Activated CD4-positive, alpha-beta T cell treated with anti-CD3 and anti-CD28 coated beads, Interleukin-2, amount 50 U/mL, for 16 hours (primary cell): ENCODE measurements at places on chromosomes 16 and 17.
A peak's percentile ranks its signal among the peaks of the same experiment; 100 is the strongest.

- no peak for DNase-seq
These were observed 20.9 kb downstream of the SF3B3 start for GRCh38 chr16:70544548-70544947.

DNA sequence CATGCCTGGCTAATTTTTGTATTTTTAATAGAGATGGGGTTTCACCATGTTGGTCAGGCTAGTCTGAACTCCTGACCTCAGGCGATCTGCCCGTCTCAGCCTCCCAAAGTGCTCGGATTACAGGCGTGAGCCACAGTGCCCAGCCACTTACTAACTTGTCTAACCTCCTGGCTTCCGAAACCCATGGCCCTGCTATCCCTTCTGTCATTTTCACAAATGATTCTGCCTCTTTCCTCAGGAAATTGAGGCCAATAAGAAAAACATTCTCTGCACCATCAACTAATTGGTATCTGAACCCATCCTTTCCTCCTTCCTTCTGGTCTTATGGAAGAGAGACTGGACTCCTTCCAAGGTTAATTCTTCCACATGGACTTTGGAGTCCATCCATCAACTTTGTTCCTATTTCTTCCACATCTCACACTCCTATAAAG lies 27.9 kb upstream of the TNRC6A start:
- DNase-seq = no peak

DNA sequence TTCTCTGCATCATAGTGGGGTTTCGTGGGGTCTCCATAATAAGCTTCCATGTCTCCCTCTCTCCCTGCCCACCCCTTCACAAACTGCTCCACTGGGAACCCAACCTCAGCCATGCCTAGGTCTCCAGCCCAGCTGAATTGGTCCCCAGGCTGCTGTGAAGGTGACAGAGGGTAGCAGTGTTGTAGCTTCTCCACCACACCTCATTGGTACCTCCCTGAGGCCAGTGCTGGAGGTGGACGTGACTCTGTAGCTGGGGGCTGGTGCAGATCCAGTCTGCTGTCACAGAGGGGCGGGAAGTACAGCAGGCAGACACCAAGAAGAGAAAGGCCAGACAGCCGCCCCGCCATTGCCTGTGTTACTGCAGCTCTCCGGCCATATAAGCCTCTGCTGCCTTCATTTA lies 82.1 kb downstream of the OR1D5 start:
- no peak for DNase-seq

GRCh38 chr17:28369684-28370034 lies 448 bp downstream of the VTN start:
- no peak for DNase-seq

- no peak for DNase-seq
These were observed 105.8 kb upstream of the GSE1 start for GRCh38 chr16:85507342-85507741.

DNA sequence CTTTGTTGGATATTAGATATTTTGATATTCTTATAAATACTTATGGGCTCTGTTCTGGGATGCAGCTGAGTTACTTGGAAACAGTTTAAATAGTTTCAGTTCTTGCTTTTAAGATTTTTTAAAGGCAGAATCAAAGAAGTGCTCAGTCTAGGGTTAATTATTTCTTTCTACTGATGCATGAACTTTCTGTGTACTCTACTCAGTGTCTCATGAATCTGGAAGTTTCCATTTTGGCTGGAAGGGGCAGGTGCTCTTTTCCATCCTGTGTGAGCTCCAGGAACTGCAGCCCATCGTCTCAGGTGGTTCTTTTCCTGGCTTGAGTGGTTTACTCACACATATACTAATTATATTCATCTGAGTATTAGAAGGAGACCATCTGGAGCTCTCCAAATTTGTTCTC lies 61.1 kb upstream of the CPHXL start:
- no peak for DNase-seq

DNA sequence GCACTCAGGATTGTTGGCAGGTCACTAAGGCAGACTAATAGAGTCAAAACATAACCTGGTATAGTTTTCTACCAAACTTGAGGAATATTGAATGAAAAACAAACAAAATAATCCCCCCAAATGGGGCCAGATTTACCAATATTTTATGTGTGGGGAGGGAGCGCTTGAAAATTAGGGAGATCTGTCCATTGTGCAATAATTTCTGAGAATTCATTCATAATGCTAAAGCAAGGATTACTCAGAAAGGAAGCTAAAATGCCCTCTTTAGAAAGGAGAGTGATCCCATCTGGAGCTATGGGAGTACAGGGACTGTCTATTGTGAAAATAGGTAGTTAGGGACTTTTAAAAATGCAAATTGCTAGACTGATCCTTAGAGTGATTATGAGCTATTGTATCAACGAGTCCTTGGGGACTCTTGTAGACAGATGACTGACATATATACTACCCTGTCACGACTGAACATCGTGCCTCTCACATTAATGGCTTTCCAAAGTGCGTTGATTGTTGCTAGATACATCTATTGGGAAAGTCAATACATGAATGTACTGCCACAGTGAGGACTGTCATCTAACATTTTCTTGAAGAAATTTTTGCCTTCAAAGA lies 193.6 kb downstream of the AATF start:
- no peak for DNase-seq

- DNase-seq = no peak
These were observed 7.5 kb downstream of the MTSS2 start for GRCh38 chr16:70678121-70678897.

DNA sequence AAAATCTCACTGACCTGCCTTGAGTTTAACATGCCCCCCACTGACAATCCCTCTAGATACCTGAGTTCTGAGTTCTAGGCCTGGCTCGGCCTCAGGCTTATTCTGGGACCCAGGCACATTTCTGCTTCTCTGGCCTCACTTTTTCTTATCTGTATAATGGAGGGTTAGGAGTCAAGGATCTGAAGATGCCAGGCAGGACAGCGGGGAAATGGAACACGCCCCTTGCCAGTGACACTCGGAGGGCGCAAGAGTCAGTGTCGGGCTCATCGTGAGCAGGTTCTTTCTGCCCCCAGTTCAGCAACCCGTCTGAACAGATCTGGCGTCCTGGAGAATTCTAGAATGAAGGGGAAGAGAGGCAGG lies 567 bp upstream of the MT3 start:
- DNase-seq = no peak

GRCh38 chr16:35252356-35252936 lies 1793.0 kb downstream of the TP53TG3F start:
- DNase-seq = no peak

DNA sequence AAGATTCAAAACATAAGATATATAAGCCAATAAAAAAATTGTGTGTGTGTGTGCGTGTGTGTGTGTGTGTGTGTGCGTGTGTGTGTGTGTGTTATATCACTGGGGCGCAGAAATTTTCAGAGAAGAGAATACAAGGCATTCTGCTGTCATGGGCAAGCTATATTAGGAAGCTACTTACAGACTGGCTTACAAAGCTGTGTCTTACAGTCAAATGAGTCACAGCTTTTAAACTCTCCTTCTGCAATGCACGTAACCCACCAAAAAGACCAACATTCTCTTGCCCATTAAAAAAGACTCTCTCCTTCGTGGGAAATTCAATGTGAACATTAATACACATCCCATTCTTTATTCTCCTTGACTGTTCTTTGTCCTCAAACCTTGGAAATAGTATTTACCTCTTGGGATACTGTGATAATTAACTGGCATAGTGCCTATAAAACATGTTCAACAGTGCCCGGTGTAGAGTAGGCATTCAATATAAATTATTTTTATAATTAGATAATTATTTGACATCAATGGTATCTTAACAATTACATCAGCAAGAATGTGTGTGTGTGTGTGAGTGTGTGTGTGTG lies 860.4 kb upstream of the SOX9 start:
- no peak for DNase-seq

- no peak for DNase-seq
These were observed 15.2 kb upstream of the PLD6 start for GRCh38 chr17:17221329-17221728.

DNA sequence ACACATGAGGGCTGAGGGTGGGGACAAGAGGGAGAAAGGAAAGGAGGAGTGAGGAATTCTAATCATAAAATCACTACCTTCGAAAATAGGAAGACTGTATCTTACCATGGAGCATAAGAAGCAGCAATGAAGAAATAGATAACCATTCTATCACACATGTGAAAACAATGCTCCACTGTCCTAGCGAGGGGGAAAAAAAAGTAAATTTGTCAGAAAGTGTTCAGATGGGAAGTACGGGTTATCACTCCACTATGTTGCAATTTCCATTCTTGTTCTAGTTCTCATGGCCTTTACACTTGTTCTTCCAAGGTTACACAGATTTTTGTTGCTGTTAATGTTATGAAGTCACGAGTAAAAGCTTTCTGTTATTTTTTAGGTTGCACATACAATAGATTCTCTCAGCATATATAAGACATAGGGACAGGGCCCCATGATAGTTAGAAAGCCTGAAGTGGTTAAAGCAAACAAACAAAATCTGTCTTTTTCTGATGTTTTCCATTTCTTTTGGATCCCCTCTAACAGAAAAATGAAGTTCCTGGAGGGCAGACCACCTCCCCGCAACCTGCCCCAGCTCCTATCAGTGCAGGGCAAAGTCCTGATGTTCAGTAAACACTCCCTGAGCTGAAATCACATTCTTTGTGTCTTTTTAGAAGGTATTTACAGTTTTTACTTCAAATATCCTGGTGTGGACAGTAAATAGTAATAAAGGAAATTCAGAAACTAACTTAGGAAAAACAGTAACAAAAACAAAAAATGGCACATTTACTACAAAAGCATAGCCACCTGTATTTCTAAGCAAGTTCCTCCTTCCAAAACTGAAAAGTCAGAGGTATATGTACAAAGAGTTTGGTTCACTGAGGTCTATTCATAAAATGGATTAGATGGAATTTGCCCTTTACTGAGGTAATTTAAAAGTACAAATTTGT lies 13.7 kb downstream of the MMD start:
- DNase-seq = no peak

- DNase-seq = no peak
These were observed 39.7 kb downstream of the CUEDC1 start for GRCh38 chr17:57915544-57915943.

DNA sequence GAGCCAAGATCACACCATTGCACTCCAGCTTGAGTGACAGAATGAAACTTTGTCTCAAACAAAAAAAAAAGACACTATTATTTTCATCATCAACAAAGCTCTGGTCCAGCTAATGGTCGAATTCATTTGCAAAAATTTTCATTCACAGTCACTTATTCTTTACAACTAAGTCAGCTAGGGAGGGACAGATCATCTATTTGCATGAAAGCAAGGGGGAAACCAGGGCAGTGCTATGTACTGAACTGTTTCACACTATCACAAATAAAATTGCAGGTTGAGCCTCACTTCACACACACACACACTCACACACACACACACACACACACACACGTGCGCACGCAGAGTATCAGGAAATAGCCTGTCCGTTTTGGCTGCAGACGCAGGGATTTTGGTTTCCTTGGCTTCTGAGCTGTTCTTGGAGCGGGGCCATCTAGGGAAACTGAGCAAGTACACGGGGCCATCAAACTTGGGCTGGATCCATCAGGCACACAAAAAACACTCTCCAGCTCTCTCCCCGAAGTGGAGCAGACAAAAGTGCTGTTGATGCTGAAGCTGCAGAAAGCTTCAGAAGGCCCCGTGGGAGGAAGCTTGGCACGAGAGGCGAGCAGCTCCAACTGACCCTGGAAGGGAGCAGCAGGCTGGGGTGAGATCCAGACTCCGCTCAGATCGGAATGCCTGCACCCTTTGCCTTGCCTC lies 44.3 kb upstream of the HELZ start:
- no peak for DNase-seq

DNA sequence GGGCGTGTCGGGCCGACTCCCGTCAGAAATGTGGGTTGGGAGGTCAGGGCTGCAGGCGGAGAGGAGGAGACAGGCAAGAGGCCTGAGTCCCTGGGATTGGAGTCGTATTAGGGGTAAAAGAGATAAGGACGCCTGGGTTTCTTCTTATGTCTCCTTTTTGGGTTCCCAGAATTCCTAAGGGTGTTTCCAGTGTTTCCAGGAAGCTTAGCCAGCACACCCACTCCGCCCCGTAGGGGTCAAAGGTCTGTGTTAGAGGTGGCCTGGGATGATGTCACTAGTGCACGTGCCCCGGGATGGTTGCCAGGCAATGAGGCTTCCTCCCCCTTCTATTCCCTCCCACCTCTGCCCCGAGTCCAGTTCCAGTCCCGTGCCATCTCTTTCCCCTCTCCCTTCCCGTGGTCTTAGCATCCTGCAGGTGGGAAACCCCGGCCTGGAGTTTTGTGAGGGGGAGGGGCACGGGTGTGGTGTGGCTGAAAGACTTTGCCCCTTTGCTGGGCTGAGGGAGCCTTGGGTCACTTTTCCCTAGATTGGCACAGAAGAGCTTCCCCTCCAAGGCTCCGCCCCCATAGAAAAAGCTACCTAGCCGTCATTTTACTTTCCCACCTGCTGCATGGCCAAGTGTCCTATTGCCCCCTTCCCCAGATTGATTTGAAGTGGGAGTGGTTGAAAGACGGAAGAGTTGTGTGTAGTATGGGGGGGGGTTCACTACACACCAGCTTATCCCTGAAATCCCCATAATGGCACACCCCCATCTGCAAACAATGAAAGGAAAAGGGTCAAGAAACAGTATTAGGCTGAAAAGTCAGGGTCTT lies 2.8 kb downstream of the KDM6B start:
- DNase-seq = peak; percentile 83

DNA sequence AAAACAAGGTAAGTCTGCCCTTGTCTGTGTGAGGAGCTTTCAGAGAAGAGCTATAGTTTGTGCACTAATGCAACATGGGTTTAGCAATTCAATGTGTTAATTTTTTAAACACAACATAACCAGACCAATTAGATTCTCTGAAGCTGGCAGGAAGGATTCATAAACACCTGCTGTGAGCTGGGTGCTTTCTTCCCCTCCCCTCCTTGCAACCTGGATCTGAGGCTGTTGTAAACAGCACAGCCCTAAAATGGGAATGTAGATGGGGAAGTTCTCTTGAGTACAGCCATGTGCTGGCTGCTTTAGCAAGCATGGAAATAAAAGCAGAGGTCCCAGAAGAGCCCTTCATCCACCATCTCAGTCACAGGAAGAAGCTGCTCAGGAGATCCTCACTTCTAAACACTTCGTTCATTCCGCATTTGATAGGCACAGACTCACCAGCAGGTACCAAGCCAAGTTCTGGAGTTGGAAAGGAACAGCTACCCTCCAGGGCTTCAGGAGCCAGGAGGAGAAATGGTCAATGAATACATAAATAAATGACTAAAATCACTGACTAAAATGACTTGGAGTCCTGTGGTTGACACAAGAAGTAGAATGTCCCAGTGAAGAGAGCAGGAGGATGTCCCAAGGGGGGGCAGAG lies 21.7 kb downstream of the AXIN2 start:
- DNase-seq = no peak

GRCh38 chr16:2471016-2471652 lies at the start of gene NTN3:
TSS of gene NTN3 (plus strand) at chr16:2471297. CDS start at chr16:2471702, 405 bp downstream.
- DNase-seq = no peak

- no peak for DNase-seq
These were observed 30.4 kb upstream of the GFOD2 start for GRCh38 chr16:67749436-67750078.

DNA sequence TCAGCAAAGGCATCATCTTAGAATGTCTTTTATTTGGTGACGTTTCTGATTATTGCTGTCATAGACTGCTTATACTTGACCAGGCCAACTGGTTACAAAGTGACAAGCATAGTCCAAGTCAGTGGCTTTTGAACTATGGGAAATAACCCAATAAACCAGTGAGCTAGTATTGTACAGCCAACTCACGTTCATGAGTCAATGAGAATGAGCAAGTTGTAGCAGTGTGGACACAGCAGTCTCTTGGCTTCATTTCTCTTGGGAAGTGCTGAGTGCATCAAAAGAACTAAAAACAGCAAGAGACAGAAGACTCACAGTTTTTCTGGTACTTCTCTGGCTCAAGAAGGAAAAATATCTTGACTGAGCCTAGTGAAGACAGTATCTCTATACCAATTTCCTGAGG lies 36.9 kb upstream of the CRISPLD2 start:
- no peak for DNase-seq

GRCh38 chr17:49496867-49497147 lies 1.7 kb downstream of the NGFR start:
- no peak for DNase-seq
